ENCODE measurements at places on chromosomes 12 and 14. TPM values are rescaled to one million over a fixed set of nuclear protein-coding genes. Genes with fewer than 3 reads are reported as not detected.
A peak's percentile ranks its signal among the peaks of the same experiment; 100 is the strongest.

DNA sequence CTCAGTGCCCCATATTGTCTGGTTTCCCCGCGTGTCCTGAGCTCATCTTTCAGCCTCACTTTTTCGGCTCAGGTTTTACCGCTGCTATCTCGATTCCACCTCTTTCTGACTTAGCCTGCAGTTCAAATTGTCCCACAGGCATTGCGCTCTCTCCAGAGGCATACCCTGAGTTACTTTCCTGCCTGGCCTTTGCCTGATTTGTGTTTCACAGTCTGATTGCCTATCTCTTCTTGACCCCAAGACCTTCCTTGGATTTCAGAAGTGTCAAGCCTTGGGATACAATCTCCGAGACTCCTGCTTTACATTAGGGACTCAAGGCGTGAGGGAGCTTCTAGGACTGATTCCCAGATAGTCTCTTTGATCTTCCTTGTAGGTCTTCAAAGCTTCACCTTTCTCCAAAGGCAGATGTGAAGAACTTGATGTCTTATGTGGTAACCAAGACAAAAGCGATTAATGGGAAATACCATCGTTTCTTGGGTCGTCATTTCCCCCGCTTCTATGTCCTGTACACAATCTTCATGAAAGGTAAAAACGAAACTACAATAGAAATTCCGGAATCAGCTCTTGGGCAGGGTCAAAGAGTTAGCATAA is 629 bp downstream of the LETMD1 start:
- DNase-seq = no peak

DNA sequence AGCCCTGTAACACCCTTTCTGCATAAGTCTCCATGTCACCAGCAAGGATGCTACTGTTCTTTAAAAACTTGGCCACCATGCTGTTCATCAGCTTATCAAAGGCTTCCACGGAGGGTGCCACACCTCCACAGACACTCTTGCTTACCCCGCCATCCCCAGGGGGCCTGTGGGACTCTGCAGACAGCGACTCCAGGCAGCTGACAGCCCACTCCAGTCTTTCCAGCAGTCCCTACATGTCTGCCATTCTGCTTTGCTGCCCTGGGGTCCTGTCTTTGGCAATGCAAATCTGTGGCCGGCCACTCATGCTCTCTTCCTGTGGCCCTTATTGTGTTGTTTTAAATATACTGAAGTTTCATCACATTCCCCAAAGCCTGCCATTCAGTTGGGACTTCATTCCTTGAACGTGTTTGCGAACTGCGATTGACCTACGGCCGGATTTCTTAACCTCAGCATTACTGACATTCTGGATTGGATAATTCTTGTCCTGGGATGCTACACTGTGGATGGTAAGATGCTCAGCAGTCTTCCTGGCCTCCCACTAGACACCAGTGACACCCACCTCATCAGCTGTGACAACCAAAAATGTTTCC is 125.6 kb downstream of the FOXN3 start:
- no peak for DNase-seq

DNA sequence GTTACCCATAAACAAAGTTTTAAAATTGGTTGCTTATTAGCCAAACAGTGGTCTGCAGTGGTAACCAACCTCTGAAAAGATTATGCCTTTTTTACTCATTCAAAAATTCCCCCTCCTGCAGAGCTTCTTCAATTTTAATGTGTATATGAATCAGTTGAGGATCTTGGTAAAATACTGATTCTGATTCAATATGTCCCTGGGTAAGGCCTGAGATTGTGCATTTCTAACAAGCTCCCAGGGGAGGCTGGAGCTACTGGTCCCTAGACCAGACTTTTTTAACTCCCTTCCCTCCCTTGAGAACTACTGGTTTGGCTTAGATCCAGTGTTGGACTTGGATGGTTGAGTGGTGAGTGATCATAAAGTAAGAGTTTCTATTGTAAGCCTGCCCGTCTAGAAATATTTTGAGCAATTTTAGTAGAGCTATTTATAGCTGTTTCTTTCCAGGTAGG is 90.2 kb downstream of the FUT8 start:
- peak; percentile 55 for DNase-seq

DNA sequence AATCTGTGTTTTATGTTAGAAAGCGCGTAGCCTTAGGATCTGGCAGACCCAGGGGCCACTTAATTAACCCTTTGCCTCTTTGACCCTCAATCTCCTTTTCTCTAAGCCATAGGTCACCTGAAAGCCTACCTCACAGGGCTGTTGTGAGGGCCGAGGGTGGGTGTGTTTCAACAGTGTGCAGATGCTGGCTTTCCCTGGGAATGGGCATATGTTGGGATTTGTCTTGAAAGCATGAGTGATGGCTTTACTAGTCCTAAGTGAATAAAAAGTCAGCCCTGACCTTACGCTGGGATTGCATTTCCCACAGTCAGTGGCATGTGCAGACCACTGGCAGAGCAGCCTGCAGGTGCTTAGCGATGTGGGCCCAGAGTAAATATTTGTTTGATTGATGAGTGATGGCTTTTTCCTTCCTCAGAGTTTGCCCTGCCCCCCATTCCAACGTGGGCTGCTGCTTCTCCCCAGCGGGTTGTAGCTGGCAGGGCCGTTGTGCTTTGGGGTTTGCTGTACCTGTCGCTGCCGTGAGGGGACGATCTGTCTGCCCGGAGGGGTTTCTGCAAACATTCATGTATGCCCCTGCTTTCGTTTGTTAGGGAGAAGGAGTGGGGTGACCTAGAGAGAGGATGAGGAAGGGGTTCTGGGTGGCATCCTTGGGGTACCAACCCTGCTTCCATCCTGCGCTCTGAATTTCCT is 31.5 kb downstream of the MEG3 start:
- no peak for DNase-seq

- DNase-seq = no peak
Measured at GRCh38 chr14:20686386-20687143, 2.0 kb upstream of the ANG start.

Gene PRICKLE1
- 8.0 TPM for total RNA-seq

DNA sequence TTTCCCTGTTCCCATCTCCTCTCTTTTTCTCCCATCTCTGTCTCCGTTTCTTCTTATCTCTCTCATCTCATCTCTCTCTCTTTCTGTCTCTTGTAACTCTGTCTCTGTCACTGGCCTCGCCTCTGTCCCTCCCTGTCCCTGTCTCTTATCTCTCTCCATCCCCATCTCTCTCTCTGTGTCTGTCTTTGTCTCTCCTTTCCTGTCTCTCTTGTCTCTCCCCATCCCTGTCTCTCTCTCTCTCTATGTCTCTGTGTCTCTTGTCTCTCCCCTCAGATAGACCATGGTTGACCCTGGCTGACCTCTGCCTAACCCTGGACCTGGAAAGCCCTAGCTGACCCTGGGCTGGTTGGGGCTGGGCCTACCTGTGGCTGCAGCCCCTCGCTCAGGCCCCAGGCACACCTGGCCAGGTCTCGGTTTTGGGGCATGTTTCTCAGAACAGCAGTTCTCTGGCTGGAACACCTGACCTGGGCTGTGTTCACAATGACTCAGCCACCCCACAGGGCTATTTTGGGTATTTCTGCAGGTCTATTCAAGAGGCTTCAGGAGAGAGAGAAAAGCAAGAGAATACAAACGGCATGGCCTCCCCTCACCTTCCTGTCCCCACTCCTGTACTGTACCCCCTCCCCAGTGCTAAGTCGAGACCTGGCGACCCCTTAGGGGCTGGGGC is 174.4 kb downstream of the TMEM121 start:
- no peak for DNase-seq

- DNase-seq = peak; percentile 77
Measured at GRCh38 chr14:92471919-92472318, 41.7 kb upstream of the RIN3 start.

- DNase-seq = no peak
Measured at GRCh38 chr14:102883089-102883541, 39.3 kb upstream of the AMN start.

Gene SENP1
- 13.2 TPM for total RNA-seq

Gene PLEKHD1
- total RNA-seq = 0.41 TPM

DNA sequence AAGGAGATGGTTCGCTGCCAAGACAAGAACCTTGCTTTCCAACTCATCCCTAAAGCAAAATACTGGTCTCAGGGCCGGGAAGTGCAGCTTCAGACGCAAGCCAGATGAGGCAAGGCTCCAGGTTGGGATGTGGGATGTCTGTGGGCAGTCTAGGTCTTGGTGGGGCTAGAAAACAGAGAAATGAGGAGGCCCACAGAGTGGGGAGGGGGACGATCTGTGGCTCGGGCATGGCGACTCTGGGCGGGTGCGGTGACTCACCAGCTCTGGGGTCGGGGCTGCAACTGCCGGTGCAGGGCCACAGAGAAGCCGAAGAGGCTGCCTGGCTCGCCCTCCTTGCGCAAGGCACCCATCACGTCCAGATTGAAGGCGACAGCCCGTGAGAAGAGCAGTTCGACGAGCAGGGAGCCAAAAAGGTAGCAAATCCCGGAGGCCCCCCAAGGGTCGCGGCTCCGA is 459 bp downstream of the ITGA7 start:
- no peak for DNase-seq

GRCh38 chr14:77794357-77794756 is 5.6 kb upstream of the ADCK1 start:
- DNase-seq = no peak

DNA sequence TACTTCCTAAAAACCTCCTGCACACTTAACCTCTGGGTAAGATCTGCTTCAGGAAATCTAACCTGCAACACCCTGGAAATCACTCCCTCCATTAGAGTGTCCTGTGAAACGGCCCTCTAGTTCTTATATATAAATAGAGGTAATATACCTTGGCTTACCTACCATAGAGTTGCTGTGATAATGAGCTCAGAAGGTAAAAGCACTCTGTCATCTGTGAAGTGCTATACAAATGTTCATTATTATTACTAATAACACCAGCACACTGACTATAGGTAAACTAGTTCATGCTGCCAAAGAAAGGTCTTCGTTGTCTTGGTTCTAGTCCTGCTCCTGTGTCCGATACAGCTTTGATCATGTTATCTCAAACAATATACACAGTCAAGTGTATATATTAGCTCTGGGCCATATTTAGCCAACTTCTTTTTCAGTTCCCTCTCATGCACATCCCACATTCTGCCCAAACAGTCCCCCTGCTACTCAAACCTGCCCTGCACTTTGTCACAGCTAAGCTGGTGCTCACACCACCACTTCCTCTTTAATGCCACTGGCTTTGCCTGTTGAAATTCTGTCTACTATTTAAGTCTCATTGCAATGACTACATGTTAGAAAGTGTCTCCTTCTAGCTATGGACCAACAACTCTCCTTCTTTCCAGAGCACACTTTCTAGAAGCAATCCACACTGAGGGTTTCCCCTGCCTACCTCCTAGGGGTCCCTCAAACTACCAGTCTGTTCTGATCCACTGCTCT is 5.1 kb downstream of the E2F7 start:
- DNase-seq = no peak
